ENCODE measurements at places on chromosomes 12 and 14.

DNA sequence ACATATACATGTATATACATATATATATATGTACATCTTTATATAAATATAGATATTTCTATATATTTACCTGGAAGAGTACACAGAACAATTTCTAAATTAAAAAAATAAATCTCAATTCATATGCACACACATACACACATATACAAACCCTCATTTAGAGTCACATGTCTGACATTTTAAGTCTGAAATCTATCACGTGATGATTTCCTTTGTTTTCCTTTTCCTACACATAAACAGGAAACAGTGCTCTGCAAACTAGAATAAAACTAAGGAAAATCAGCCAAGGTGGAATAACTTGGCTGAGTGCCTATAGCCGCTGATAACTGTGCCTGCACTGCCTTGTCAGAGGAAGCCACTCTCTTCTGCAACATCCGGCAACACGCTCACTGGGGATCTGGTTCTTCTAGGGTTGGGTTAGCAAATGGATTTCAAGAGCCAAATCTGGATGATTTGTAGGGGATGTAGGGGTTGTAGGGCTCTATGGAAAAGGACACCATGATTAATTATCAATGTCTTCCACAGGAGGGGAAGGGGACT lies 480.7 kb downstream of the TMEM132D start:
- no peak for DNase-seq

- no peak for DNase-seq
Measured at GRCh38 chr12:82873309-82873708, 186.6 kb downstream of the TMTC2 start.

GRCh38 chr12:75724307-75724927 lies 213.0 kb upstream of the KRR1 start:
- DNase-seq: no peak

GRCh38 chr12:32312049-32312670 lies 87.2 kb upstream of the FGD4 start:
- DNase-seq: no peak

- no peak for DNase-seq
Measured at GRCh38 chr12:132953163-132953425, 3.0 kb downstream of the ZNF605 start.

DNA sequence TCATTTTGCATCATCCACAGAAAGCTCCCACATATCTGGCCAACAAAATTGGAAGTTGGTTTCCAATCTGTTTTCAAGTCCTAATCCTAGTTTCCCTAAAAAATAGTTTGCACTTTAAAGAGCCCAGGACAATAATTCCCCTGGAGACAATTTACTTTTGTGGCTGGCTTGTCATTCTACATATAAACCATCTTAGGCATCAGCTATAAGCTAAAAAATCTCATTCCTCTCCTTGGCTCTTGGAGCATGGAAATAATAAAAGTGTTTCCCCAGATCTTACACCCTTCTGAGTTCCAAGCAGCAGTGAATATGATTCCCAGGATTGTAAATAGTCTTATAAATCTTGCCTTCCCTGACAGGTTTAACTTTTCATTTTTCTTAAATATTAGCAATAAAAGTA lies 89.1 kb upstream of the NUDT4 start:
- DNase-seq: no peak

- no peak for DNase-seq
Measured at GRCh38 chr12:62190689-62191490, 69.3 kb upstream of the USP15 start.

- no peak for DNase-seq
Measured at GRCh38 chr14:50790589-50790988, 40.4 kb downstream of the NIN start.

- DNase-seq: no peak
Measured at GRCh38 chr14:22524115-22524783, 64.8 kb downstream of the DAD1 start.

GRCh38 chr14:96038558-96038919 lies 623 bp upstream of the C14orf132 start:
- DNase-seq: no peak

GRCh38 chr12:5280086-5280485 lies 151.8 kb upstream of the NTF3 start:
- DNase-seq: no peak

- DNase-seq: no peak
Measured at GRCh38 chr14:56059054-56059453, 59.2 kb upstream of the PELI2 start.

DNA sequence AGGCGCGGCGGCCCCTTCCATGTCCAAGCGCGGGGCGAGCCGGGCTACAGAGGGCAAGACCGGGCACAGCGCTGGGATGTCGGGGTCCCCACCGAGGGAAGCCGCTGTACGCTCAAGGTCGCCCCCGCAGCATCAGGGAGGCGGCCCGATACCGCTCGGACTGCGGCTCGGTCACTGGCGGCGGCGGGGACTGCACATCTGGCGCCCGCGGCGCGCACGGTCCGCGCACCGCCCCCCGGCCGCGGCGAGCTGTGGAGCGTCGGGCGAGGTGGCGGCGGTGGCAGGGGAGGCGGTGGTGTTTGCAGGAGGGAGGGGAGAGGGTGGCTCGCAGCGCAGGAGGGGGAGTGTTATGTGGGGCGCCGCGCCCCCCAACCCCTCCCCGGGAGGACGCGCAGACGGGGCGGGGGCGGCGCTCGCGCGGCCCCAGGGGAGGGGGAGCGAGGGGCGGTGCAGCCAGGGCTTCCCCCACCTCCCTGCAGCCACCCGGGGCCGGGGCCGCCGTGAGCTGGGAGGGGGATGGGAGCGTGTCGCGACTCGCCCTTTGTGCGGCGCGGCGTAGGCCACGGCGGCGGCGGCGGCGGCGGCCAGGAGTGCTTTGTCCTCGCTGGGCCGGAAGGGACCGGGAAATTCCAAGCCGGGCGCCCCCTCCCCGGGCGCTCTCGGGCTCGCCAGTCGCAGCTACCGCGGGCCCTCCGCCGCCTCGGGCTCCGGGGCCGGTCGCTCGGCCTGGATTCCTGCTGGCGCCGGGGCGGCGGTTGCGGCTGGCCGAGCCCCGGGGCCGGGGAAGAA lies at the start of gene NUAK1:
Gene NUAK1 (minus strand): TSS at position 322 of the 789 bp plus-strand sequence. CDS start 301 bp downstream, at position 21.
- DNase-seq: no peak

DNA sequence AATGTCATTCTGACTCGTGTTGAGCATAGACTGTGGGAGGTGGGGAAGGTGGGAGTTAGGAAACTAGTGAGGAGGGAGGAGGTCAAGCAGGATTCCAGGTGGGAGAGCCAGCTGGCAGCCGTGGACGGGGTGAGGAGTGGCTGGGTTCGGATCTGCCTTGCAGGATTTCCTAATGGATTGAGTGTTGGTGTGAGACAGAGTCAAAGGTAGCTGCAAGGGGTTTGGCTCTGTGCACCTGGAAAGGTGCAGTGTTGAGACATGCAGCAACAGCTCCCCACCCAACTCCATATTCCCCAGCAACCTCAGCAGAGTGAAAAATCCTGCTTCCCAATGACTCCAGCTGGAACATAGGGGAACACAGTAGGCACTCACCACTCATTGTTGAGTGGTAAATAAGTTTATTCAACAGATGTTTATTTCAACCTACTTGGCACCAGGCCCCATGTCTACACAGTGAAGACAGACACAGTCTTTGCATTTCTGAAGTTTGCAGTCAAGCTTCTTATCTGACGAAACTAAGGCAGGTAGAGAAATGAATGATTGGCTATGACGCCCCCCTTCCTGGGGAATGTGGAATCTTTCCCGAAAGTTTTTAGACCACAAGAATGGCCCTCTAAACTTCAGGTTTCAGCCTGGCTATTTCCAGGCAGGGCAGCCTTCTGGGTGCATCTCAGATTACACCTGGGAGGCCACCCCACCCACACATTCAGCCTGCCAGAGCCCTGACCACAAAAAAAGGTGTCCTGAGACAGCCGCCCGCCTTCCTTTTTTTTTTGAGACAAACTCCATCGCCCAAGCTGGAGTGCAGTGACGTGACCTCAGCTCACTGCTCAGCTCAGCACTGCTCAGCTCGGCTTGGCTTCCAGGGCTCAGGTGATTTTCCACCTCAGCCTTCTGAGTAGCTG lies 37.9 kb upstream of the PLEKHG6 start:
- no peak for DNase-seq

- DNase-seq: no peak
Measured at GRCh38 chr14:87813686-87814085, 179.3 kb downstream of the GALC start.
